Fibroblast of the conjunctiva (primary cell): ENCODE measurements at places on chromosomes 12 and 14.

DNA sequence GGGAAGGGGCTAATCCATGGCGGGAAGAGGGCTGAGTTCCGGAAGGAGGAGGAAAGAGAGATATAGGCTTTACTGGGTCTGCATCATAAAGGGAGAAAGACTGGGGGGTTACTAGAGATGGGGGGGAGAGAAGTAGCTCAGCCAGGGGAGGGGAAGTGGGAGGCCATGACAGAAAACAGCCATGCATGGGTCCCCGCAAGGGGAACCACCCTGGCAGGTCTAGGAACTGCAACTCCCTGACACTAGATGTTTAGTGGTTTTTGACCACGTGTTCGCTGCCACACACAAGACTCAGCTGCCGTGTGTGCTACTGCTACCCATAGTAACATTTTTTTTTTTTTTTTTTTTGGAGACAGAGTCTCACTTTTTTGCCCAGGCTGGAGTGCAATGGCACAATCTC, 145.0 kb downstream of the RIMBP2 start:
- DNase-seq, result no peak

DNA sequence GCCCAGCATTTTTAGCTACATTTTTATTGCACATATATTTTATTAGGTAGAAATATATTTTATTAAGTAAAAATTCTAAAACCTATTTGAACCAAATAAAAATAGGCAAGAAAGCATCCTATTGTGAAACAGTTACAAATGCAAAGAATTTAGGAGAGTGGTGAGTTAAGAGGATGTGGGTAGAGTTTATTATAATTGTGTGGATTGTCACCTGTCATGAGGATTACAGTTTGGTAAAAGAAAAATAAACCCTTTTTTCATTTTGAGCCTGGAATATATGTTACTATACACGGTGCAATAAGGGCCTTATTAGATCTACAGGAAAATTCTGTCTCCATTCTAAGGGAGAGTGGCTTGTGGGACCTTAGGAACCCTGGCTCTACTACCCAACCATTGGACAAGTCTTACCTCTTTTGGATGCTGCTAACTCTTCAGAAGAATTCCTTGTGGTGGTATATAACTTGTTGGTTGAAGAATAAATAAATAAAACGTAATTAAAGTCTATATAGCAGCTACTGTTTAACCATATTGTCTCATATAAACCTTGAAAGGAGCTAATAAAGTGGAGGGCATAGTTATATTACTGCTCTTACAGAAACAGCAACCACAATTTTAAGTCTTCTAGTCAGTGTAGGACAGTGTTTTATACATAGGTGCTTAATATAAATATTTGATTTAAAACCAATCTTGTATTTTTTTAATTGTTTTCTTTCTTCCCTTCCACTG, 67.8 kb downstream of the FGD4 start:
- DNase-seq, result no peak

- no peak for DNase-seq
Observed at GRCh38 chr14:31619440-31619839, 58.2 kb downstream of the NUBPL start.

- DNase-seq, result no peak
Observed at GRCh38 chr12:79891506-79892162, 43.3 kb downstream of the PPP1R12A start.

GRCh38 chr14:60998617-60999016, 17.6 kb downstream of the SLC38A6 start:
- DNase-seq, result no peak

GRCh38 chr12:122491991-122492390, 8.7 kb downstream of the ZCCHC8 start:
- DNase-seq, result no peak

- DNase-seq, result no peak
Observed at GRCh38 chr14:103070971-103071542, 13.0 kb upstream of the LBHD2 start.

DNA sequence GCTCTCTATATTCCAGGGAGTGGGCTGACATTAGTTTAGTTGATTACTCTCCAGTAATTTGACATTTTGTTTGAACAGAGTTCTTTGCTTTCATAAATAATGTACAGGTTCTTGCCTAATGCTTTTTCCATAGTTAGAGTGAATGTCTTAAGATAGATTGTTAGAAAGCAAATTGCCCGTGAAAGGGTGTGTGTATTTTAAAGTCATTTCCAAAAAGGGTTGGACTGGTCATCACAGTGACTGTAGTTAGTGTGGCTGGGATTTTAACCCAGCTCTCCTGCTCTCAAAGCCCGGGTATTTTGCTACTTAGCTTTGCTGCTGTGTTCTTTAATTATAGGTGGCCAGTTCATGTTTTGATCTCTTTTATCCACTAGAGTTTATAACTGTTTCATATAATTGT, 74.2 kb downstream of the DNAH10 start:
- DNase-seq, result no peak

- DNase-seq, result no peak
Observed at GRCh38 chr14:77659831-77660230, 43.4 kb upstream of the SPTLC2 start.

- DNase-seq, result no peak
Observed at GRCh38 chr12:70332236-70332635, 33.9 kb upstream of the KCNMB4 start.

- no peak for DNase-seq
Observed at GRCh38 chr12:20282401-20282800, 85.9 kb upstream of the PDE3A start.
